ENCODE measurements at places on chromosomes 3 and 15.

DNA sequence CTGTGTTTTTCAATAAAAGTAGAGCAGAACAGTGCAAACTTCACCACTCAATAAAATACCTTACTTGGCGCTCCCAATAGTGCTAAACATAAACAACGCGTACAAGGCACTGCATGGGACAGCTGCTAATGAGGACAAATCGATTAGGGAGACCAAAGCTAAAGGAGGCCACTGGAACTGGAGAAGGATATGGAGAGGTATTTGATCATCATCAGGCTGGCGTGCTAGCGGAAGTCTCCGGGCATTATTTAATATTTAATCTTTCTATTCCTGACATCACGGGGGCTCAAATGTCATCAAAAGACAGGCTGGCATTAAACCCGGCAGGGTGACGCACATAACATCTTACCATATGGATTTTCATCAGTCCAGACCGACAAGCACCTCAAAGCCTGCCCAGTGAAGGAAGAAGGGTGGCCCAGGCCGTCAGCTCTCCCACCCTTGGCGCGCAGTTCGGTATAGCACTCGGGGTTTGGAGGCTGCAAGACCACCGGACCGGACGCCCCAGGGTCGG lies 604 bp downstream of the CCPG1 start:
- peak; percentile 35 for DNase-seq

DNA sequence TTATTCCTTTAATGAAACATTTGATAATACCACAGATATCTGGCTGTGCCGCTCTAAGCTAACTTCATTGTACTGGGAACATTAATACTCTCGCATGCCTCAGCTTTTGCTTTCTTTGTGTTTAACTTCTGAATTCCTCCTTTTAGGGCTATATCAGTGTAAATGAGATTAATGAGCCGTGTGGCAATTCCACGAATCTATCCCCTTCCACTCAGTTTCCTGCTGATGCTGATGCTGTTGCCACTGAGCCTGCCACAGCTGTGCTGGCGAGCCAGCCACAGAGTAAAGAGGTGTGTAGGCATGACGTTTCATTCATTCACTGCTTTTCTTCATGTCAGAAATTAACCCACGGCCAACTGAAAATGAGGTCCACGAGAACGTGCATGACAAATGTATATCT lies 30.0 kb upstream of the ABHD10 start:
- DNase-seq, result no peak

DNA sequence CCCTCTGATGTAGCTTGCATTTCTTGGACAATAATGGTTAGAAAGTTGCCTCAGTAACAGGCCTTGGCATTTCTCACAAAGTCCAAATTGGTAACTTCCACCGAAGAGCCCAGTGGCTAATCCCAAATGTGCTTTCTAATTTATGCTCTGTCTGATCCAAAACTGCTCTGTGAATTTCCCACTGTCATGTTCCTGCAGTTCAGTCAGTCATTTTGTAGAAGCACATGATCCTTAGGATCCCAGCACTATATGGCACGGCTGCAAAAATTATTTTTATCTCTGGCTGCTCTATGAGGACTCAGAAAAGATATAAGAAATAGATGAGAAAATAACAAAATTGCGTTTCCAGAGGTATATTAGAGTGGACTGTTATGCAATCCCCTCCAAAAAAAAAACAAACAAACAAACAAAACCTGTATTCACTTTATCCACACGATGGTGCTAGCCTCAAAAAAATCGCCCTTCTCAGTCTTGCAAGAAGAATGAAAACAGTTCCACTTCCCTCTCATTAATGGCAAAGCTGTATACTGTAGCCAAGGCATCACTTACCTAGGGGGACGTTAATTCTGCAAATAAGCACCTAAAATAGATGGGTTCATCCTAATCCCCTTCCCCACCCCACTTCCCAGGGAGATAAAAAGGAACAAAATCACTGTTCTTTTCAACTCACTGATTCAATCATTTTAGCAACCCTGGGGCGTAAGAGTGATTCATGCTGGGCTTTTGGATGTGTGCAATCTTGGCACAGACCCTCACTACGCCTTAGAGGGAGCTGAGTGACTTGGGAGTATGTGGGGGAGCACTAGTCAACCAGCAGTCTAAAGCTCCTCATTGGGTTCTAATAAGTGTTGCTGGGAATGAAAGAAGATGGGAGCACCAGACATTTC lies 61.3 kb downstream of the TMCO5A start:
- DNase-seq, result peak; percentile 32

GRCh38 chr3:24684506-24685023 lies 189.9 kb upstream of the THRB start:
- no peak for DNase-seq

- DNase-seq, result no peak
Measured at GRCh38 chr3:186990277-186990676, 60.0 kb downstream of the ST6GAL1 start.

GRCh38 chr3:188339410-188340295 lies 185.7 kb downstream of the LPP start:
- DNase-seq, result no peak

All from HS-5 (cell line).